ENCODE measurements at places on chromosomes 16 and 17.

GRCh38 chr17:29179232-29180033 lies 765 bp downstream of the MYO18A start:
- no peak for DNase-seq

DNA sequence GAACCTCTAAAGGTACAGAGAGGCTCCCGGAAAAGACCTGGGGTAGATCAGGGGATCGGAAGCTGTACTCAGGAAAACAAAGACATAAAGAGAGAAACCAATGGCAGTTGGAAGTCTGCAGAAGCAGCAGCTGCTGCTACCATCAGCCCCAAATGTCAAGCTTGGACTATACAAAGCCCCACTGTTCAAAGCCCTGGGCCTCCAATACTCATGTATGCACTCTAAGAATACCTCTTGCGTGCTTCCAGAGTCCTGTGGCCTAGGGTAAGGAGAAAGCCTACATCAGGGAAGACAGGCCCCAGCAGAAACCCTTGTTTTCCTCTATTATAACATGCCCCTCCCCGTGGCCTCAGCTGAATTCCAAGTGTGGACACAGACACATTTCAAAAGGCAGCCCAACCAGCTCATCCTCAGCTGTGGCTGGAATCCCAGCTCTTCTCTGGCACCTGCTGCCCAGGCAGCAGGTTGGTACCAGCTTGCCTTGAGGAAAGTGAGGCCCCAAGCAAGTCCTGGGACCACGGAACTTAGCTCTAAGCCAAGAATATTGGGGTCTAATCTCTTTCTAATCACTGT lies 19.3 kb upstream of the MTMR4 start:
- no peak for DNase-seq

DNA sequence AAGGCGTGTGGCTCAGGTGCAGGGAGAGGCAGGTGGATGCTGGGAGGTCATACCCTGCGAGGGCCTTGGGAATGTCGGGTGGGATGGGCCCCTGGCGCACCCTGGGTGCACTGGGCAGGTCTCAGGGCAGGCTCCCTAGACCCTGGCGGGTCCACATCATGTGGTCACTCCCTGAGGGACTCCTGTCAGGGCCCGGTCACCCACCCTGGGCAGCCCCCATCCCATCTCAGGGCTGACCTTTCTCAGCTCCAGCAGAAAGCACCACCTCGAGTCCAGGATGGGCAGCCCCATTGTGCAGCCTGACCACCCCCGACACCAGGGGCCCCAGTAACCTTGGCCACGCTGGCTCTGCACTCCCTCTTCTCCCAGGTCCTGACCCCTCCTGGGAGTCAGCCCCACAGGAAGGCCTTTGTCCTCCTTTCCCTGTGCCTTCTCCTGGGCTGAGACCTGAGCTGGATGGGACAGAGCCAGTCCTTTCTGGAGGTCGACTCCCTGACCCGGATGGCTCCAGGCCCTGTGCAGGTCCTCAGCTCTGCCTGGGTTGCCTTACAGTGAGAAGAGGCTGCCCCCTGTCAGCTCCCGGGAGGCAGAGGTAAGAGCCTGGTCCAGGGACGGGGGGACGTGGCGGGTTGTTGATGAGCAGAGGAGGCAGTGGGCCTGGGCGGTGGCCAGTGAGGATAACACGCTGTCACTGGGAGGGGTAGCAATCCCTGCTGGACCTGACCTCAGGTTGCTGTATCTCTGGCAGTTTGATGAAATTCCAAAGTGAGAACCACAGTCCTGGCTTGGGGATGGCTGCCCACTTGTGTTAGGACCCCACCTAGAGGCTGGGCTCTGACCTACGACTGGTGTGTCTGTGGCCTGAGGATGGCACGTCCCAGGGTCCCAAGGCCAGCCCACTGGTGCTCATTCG lies 77.9 kb downstream of the GOSR1 start:
- DNase-seq, result no peak

DNA sequence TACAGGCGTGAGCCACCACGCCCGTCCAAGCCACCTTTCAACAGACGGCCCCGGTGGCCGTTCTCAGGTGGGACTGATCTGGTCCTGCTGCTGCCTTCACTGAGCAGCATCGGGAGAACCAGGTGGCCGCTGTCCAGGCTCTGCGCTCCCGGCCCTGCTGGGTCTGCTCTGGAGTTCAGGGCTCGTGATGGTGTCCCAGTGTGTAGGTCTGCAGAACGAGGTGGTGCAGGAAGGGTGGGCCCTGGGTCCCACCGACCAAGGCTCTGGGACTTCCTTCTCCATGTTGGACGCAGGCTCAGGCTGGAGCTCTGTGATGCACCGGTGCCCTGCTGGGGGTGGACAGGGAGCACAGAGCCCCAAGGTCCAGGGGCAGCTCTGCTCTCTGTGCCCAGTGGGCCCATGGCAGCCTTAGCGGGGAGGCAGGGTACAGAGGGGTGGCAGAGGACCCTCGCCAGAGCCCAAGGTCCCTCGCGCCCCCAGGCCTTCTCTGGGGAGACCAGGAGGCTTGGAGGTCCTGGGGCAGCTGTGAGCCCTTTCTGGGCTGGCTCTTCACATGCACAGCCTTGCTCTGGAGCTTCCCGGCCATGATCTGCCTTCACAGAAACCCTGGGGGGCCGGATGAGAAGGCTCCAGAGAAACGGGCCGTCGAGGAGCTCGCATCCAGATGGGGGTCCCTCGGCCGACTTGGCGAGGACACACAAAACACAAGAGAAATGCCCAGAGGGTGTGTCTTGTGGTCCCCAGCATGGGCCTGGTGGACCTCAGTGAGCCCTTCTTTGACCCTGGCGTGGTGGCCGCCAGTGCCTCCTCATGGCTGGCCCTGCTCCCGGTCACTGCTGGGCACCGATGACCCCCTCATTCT lies 26.9 kb upstream of the BAHCC1 start:
- no peak for DNase-seq

- DNase-seq, result no peak
Observed at GRCh38 chr16:55338646-55339045, 14.6 kb downstream of the IRX6 start.

DNA sequence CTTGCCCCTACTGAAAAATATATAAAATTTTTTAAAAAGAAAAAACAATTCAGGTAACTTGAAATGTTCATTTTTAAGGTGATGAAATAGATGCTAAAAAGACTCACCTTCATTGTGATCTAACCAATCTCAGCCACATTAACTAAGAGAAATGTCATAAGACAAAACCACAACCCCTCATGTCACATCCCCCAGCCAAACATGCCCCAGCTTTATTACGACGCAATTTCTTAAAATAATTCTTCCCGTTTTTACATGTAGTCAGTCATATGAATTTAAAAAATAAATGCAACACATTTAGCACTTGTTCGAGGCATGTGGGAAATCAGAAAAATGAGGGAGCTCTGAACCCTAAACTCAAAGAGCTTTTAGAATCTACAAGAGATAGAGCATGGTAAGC lies 9.5 kb downstream of the AMFR start:
- DNase-seq, result no peak

DNA sequence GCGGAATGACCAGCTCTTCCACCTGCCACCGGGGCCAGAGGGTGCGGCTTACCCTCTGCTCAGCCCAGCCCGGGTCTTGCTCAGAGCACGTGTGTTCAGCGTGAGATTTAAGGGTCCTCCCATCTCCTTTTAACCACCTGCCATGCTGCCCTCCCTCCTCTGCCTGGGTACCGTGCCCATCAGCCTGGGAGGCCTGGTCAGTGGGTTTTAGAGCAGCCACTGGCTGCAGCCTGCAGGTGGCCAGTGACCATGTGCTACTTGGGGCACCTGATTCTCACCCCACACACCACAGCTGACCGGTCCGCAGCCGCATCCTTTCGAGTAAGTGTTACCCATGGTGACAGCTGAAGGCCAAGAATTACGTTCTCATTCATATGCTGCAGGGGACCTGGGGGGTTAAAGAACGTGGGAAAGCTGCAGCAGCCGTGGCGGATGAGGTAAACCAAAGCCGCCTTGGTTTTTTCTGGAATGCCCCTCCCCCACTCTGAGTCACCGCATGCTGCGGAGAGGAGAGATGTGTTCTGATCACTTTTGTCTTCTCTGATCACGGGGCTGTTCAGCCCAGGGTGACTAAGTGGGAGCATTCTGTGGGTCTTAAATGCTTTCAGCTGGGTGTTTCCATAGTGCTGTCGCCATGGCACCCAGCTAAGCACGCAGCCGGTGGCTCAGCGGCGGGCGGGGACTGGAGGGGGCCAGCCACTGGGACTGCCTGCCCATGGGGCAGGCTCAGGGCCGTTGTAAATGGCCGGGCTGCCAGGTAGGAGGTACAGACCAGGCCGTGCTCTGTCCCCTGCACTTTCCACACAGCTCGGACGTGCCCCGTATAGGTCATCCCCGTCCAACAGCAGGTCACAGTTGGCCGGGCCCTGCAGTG lies 59.8 kb downstream of the BAIAP2 start:
- peak; percentile 97 for DNase-seq

DNA sequence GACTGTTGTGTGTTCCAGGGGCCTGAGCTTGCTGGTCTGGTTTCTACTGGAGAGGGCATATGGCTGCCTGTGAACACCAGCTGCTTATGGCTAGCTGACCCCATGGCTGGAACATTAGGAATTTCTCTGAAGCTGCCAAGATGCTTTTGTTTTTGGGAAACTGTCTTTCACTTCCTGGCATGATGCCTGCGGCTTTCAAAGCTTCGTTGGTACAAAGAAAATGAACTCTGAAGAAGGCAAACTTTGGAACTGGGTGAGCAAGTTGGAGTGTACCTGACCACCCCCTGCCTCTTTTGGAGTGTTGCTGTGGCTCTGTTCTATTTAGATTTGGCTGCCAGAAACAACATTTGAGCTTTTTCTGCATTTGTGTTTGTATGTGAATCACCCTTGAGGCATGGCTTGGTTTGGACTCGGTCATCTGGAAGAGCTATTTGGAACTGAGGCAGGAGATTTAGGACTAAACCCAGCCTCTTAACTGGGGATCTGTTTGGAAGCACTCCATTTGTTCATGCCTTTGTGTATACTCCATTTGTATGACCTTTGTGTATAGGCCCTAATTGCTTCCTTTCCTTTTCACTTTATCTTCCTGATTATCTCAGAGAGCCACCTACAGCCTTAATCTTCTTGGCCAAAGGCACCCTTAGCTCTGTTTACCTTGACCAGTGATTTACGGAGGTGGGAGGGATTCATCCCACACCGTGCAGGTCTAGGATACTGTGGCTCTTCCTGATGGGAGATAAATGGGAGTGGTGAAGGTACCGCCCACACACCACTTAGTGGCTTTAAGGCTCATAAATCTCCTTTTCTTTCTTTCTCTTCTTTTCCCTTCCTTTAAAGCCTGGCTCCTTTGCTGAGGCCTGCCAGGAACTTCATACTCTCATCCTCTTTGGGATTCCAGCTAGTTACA lies 7.3 kb upstream of the CPHXL start:
- DNase-seq, result no peak

DNA sequence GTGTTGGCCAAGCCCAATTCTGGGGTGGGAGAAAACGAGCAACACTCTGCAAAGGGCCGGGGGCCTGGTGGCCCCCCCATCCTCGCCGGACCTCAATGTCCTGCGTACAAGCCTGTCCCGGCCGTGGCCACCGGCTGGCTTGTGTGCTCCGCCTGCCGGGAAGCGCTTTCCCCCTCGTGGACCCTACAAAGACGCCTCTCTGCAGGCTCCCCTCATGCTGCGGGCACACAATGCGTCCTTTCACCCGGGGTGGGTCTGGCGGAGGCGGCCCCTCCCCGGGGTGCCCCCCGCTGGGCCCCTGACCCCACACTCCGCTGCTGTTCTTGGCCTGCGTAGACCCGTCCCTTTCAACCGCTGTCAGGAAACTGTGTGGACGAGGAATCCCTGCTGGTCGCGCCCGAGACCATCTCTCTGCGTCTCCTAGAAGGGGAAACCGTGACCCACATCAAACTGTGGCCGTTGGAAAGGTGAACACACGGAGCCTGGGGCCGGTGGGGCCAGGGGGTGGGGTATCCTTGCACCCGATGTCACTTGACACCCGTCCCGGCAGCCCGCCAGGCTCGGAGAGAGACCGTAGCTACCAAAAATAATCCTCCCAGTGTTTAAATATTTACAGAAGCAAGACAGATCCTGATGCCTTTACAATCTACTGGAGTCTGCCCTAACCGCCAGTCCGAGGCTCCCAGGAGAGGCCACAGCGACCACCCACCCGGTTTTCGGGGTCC lies 43.6 kb downstream of the TBC1D16 start:
- no peak for DNase-seq

GRCh38 chr17:266701-267667 lies 85.5 kb upstream of the DOC2B start:
- DNase-seq, result no peak

DNA sequence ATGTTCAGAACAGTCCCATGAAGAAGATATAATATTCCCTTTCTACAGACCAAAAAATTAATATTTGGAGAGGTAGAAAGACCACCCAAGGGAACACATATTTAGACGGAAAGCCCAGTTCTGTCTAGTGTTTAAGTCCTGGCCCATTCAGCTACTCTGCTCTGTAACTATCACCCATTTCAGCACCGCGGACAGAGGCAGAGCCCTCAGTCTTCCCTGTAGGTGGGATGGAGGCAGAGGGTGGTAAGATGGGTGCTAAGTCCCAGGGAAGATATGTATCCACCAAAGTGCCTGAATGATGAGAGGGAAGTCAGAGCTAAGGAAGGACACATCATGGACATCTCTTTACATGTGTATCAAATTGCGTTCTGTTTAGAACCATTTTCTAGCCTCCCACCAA lies 27.8 kb upstream of the C16orf78 start:
- DNase-seq, result no peak

GRCh38 chr17:1606352-1606985 lies 22.2 kb downstream of the SLC43A2 start:
- no peak for DNase-seq

DNA sequence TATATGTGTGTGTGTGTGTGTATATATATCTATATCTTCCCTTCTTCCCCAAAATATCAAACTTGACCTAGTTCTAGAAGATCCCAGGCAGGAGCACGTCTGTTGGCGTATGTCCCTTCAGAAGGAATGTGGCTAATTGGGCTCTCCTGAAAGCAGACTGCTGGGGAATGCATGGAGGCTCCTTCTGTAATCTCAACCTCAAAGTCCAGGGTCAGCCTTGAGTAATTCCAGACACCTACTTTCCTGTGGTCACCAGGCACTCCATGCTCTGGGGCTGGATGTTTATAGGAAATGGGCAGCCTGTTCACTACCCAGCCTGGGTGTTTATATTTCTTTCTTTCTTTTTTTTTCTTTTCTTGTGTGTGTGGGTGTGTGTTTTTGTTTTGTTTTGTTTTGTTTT lies 13.4 kb downstream of the BCO1 start:
- DNase-seq, result no peak

GRCh38 chr17:11638700-11639265 lies 40.5 kb downstream of the DNAH9 start:
- DNase-seq, result peak; percentile 40

GRCh38 chr16:12386192-12386591 lies 409.7 kb downstream of the SNX29 start:
- no peak for DNase-seq

Measured in vagina (tissue), 2 donors.